ENCODE measurements at places on chromosomes 7 and 10.

DNA sequence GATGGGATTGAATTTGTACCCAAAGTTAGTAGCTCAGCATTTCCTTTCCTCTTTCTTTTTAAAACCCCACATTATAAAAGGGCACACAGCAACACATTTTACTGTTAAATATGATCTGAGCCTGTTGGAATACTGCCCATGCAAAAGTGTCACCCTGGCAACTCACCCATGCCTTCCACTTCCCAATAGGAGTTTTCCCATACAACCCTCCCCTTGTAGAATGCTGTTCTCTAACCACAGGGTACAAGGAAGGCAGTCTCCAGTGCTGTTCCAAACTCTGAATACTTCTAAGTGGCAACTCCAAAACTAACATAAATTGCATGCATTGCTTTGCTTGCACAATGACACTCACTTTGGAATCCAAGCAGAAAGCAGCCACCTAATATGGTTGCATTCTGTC, 60.8 kb downstream of the NRCAM start:
- DNase-seq: no peak

DNA sequence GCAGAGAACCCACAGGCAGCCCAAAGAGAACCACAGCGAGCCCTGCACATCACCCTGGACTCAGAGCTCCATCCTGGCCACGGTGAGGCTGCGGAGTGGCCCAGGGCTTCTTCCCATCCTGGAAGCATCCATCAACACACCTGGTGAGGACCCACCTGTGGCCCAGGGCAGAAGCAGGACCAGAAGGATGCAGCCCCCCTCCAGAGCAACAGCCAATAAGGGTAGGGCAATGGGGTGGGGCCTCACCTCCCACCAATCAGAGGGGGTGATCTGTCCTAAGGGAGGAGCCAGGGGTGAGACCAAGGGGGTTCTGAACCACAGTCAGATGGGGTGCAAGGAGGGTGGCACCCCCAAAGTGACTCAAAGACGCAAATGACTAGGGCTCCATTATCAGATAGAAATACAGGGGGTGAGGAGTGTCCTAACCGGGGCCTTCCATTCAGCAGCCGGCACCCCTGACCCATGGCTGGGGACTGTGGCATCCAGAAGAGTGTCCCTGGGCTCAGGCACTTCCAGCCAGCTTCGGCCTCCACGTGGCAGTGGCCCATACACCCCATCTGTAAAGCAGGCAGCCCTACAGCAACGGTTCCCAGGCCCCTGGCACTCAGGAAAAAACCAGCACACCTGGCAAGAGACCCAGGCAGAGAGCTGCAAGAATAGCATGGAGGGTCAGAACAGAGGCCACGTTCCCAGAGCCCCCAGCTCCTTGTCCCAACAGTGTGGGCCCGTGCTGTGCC, 36.9 kb downstream of the STK32C start:
- DNase-seq: no peak

GRCh38 chr10:88158526-88159122, 295.2 kb downstream of the PTEN start:
- DNase-seq: no peak

- DNase-seq: no peak
These were observed 9.3 kb downstream of the PCLO start for GRCh38 chr7:83153419-83153818.

DNA sequence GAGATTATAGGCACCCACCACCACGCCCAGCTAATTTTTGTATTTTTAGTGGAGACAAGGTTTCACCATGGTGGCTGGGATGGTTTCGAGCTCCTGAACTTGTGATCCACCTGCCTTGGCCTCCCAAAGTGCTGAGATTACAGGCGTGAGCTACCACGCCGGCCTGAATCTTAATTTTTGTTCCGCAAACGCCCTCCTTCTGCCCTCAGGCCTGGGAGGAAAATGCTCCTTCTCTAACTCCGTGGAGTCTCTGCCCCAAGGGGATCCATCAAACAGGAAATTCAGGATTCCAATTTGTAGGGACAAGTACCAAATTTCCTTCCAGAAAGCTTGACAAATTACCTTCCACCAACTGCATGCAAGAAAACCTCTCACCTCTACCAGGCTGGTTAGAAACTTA, 43.2 kb downstream of the RBAK start:
- DNase-seq: no peak

DNA sequence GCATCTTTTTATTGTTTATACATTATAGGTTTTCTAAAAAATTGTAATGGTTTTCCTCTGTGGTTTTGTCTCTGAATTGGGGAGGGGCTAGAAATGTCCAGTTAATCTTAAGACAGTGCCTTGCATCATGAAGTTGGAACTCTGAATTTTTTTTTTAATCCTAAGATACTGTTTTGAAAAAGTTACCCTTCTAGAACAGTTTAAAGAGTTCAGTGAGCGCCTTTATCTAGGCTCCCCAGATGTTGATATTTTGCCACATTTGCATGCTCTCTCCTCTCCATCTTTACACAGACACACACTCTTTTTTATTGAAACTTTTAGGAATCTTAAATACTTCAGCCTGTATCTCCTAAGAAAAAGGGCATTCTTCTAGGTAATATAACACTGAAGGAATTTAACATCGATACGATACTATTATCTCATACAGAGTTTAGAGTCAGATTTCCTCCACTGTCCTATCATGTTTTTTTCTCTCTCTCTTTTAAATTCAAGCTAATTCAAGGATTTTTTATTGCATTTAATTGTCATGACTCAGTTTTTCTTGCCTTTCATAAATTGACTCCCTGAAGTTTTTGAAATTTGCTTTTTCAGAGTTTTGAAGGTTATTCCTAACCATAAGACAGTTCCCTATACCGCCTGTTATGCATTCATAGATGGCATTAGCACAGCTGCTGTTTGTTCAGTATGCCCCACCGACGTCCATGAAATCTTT, 31.5 kb downstream of the PRKAR2B start:
- DNase-seq: no peak

DNA sequence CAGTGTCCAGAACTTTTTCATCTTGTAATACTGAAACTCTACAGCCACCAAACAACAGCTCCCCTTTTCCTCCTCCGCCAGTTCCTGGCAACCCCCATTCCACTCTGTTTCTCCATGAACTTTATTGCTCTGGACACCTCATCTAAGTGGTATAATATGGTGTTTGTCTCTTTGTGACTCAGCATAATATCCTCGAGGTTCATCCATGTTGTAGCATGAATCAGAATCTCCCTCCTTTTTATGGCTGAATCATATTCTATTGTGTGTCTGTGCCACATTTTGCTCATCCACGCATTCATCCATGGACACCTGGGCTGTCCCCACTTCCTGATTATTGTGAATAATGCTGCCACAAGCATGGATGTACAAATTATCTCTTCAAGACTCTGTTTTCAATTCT, 124.4 kb upstream of the FGFR2 start:
- no peak for DNase-seq

GRCh38 chr7:19920705-19921104, 147.3 kb upstream of the TMEM196 start:
- DNase-seq: no peak

DNA sequence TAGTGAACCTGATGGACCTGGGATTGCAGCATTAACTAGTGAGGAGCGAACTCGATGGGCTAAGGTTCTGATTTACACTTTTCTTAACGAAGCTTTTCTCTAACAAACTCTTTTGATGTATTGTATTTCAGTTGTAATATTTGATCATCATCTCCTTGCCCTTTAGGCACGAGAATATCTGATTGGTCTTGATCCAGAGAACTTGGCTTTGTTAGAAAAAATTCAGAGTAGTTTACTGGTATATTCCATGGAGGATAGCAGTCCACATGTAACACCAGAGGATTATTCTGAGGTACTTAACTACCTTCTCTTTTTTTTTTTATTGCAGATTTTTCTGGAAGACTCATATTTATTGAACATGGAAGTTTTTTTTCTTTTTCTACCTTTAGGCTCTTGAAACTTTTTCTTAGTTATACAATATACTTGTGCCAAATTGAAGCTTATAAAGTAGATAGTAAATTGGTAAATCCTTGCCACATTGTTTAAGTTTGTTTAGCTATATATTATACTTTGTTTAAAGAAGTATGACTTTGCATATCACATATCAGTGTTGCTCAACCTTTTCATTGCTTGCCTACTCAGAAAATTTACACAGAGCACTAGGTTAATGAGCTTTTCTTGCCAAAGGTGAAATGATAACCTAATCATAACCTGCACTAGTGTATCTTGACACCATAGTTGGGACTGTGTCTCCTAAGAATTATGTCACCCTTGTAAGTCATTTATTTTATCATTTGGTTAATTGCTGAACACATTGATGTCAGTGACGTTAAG, 30.4 kb downstream of the CROT start:
- no peak for DNase-seq

GRCh38 chr7:34187798-34188307, 282.5 kb downstream of the BMPER start:
- DNase-seq: no peak

- DNase-seq: peak; percentile 39
These were observed 94.9 kb downstream of the LYZL2 start for GRCh38 chr10:30534465-30535144.

DNA sequence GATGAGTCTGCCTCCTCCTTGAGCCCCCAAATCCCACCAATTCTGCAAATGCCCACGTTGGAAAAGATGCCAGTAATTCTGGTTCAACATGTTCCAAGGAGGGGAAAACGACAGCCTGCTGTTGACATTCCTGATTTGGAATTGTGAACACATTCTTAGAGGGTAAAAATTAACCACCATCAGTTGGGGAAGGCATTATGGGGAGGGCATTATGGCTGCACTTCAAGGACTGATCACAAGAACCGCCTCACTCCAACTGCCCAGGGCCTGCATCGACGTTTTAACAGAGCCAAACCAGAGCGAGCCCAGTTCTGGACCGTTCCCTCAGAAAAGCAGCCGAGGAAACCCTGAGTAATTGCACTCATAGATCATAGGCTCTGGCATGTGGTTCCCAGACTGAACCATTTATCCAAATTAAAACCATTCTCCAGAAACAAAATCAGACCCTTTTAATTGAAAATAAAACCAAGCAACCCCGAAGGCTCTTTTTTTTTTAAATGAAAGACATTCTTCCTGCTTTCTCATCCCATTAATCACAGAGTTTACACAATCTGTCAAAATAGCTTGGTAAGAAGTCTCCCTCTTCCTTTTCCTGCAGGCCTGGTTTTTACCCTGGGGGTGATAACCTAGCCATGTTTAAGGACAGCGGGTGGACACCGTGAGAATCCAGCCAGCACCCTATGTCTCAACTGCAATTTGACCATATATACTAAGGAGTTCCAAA, 8.0 kb downstream of the TNS3 start:
- no peak for DNase-seq

GRCh38 chr10:29140991-29141390, 147.9 kb upstream of the LYZL1 start:
- no peak for DNase-seq

GRCh38 chr7:43937444-43937843, 11.2 kb downstream of the UBE2D4 start:
- DNase-seq: no peak

GRCh38 chr7:16422103-16422435, 731 bp upstream of the CRPPA start:
- DNase-seq: no peak

- no peak for DNase-seq
These were observed 35.3 kb upstream of the EGR2 start for GRCh38 chr10:62851442-62851841.

GRCh38 chr10:45410807-45411606, 37.0 kb downstream of the ALOX5 start:
- DNase-seq: no peak

DNA sequence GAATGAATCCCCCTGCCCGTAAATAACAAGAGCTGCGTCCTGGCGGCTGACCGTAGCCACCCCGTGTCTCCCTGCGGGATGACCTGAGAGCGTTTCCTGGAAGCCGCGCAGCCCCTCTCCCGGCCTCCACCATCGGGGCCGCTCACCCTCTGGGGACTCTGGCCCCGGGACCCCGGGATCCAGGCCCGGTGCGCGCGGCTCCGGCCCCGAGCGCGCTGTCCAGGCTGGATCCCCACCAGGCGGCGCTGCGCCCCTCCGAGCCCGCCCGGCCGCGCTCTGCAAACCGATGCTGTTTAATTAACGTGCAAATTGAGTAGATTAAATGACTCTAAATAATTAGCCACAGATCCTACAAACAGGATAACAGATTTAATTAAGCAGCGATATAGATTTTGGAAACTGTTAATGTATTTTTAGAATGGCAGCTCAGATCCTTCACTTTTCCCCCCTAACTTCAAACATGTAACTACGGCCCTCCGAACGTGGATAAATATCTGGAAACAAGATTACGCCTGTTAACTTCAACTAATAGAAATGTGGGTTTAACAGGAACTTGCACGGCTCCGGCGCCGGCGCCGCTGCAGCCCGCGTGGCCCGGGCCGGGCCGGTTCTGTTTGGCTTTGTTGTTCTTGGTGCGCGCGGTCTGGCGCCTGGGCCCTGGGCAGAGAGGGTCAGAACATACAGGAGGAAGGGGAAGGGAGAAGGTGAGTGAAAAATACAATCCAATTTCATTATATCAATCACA, 7.1 kb upstream of the UNCX start:
- no peak for DNase-seq

DNA sequence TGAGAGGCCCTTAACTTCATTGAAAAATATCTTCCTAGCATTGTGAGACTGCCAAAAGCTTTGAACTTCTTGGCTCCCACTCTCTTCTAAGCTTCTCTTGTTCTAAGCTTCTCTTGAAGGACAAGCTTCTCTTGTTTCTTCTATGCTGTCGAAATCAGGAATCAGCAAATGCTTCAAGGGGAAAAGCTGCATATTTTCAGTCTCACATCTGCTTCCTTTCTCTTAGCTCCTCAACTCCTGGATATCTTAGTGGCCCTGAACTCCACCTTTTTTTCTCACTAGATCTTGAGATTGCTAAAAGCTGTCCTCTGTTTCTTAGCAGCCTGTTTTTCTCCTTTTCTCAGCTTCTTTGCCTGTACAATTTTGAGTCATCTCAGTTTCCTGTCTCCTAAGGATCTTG, 73.0 kb downstream of the NEUROD6 start:
- no peak for DNase-seq

DNA sequence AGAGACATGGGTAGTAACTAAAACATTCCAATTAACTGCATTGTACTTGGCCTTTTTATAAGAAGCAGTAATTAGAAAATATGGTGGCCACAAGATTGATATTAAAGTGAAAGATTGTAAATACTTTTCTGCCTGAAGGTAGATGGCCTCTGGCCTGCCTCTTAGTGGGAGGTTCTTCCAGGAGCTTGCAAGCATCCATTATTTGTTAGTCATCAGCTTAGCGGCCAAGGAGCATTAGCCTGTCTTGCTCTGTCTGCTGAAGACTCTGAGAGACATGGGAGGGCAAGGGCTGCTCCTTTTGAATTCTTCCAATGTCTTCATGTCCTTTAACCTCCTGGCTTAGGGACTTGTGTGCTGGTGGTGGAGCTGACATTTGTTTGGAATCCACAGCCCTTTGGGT, 80.4 kb downstream of the TCF7L2 start:
- DNase-seq: no peak

DNA sequence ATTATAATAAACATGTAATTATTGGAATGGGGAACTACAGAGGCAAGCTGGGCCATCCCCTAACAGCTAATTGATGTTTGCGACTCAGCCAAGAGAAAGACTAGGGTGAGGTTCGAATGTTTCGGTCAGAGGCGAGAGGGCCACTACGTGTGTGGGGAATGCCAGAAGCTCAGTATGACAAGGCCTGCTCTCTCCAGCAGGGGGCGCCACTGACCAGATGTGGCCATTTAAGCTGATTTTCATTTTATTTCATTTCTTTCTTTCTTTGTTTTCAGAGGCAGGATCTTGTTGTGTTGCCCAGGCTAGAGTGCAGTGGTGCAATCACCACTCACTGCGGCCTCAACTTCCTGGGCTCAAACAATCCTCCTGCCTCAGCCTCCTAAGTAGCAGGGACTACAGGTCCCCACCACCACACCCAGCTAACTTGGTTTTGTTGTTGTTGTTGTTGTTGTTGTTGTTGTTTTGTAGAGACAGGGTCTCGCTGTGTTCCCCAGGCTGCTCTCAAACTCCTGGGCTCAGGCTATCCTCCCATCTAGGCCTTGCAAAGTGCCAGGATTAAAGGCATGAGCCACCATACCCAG, 38.1 kb downstream of the TMEM130 start:
- DNase-seq: no peak

Data from progenitor cell of endocrine pancreas (in vitro differentiated cells).